ENCODE measurements at places on chromosomes 2 and 18.

DNA sequence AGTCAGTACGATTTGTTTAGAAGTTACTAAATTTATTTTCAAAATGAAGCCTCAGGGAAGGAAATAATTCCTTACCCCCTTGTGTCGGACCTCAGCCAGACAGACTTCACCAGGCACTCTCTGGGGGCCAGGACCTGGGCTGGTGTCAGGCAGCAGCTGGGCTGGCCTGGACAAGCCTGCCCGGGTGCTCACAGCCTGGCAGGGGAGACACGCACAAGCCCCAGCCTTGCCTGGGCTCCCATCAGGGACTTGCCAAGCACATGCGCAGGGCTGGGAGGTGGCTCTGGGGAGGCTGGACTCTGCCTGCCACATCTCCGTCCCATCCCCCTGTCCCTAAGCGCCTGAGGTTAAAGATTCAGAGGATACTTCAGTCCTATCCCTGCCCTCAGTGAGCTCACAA, 56.8 kb upstream of the HS6ST1 start:
- peak; percentile 54 for DNase-seq

- peak; percentile 6 for DNase-seq
Observed at GRCh38 chr2:219638948-219639755, 11.7 kb downstream of the SLC4A3 start.

- no peak for DNase-seq
Observed at GRCh38 chr2:160670618-160671017, 177.0 kb upstream of the RBMS1 start.

DNA sequence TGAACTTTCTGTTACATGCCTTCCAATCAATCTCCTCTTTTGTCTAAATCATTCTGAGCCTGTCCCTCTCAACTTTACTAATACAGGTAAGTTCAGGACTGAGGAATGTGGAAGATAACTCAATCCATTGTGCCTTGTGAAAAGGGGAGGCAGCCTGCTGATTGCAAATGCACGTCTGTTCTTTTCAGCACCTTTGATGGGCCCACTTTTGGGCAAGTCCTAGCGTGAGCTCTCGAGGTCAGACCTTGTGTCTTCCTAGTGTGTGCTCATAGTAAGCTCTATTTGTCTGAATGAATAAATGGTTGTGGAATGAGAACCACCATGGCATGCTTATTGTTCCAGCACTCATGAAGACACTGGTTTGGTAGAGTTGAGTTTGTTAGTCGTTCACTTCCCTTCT, 50.4 kb upstream of the REL start:
- no peak for DNase-seq

- DNase-seq = peak; percentile 66
Observed at GRCh38 chr2:152542995-152543481, 174.2 kb downstream of the PRPF40A start.

DNA sequence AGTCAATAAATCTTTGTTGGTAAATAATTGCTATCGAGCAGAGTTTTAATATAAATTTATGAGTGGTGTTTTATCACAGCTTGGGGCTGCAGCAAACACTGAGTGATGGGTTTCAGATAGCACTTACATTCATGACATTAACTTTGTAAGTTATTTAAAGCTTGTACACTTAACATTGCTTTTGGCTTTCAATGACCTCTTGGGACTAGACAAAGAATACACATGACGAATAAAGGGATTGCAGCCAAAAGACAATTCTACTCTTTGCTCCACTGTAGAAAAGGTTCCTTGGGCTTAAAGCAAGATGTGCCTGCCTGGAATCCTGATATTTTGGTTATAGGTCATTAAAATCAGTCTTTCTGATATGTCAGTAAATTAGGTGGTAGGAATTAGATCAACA, 299.5 kb downstream of the GBX2 start:
- no peak for DNase-seq

- no peak for DNase-seq
Observed at GRCh38 chr2:212609479-212609878, 70.9 kb upstream of the ERBB4 start.

DNA sequence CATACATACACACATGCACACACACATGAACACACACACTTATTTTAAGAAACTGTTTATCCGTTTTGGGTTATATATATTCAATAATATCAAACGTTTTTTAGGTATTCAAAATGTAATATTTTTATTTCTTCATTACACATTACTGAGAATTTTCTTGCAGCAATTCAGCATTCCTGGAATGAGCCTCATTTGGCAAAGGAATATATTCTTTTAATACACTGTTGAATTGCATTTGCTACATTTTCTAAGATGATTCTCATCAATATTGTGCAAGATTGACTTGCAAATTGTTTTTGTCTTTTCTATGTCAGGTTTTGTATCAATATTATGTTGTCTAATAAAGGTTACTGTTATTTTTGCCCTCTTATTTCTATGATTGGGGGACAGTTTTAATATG, 276.1 kb upstream of the CYP26B1 start:
- peak; percentile 19 for DNase-seq

DNA sequence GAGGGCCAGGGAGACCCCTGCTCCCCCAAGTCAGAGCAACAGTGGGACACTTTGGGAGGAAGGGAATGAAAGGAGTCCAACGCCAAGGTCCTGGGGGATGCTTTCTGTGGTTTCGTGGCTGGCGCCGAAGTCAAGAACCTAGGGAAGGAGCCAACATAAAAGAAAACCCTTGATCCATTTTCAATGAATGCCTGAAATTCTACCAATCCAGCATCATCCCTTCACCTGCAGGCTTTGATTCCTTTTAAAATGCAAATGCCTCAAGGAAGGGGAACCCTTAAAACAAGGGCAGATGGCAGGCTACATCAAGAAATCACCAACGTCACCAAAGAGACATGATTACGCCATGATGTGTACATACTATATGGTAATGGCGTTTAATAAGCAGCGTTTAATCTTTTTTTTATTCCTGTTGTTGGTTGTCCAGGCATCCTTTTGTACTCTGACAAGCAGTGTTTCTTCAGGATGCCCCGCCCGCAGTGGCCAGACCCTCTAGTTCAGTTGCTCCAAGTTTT, 123.3 kb upstream of the SLC1A4 start:
- no peak for DNase-seq

DNA sequence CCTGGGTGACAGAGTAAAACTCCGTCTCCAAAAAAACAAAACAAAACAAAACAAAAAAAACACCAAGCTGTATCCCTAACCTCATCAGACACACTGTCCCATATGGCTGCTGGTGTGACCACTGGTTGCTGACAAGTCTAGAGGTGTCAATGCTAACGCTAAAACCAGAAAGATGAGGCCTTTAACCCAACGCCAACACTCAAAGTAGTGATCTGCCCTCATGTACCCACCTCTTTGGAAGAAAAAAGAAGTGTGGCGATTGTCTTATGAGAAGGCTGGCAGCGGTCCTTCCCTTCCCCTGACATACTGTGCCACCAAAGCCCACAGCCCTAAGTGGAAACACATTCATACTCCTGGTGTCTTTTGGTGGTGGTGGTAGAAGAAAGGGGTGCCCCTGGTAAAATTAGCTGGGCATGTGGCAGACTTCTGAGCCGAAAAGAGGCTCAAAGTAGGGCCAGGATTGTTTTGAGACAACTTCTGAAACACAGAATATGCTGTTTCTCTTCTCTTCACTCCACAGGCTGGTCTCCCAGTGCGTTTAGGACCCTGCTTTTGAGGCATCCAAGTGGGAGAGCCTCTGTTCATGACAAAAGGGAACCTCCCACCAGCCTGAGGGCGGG, 9.8 kb downstream of the SERTAD2 start:
- no peak for DNase-seq

DNA sequence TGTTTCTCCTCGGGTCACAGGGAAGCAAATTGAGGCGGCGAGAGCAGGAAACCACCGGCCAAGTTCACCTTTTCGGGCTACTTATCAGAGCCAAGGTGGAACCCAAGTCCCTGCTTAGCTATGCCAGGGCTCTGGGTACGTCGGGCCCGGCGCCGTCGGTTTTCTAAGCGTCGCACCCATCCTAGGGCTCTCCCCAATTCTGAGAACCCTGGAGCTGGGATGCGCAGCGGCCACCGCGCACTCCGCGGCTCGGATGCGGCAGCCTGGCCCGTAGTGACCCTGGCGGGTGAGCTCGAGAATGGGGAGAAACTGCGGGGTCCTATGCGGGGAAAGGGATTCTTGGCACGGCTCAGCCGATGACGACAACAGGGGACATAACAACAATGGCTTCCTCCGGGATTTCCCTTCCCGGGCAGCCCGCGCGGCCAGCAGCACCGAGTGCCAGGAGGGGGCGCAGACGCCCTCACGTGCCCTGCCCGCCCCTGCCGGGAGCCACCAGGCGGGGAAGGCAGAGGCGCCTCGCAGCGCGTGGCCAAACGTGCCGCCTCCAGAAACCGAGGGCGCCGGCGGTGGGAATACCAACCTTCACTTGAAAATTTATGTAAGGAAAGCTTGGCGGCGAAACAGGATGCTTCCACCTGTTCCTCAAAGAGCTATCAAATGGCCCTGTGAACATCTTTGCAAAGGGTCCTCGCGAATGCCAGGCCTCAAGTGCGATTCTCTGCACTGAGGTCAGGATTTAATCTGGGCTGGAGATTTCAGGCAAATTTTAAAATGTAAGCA, 2.1 kb upstream of the SLC30A3 start:
- peak; percentile 87 for DNase-seq

- DNase-seq = no peak
Observed at GRCh38 chr2:225379856-225380255, 19.7 kb upstream of the NYAP2 start.

DNA sequence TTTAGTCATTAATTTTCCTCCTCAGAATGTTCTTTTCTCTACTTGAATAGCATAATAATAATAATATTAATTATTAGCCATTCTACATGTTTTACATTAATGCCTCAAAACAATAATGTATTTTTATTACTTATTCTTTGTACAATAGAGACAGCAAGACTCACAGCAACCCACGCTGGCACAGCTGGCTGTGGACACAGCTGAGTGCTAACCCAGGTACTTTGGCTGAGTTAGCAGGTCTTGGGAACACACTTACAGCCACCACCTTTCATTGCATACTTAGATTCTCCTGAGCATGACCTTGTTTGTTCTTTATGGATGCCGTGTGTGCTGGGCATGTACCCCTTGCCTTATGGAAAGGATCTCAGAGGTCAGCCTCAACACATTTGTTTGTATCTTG, 260.2 kb upstream of the ST6GAL2 start:
- no peak for DNase-seq

DNA sequence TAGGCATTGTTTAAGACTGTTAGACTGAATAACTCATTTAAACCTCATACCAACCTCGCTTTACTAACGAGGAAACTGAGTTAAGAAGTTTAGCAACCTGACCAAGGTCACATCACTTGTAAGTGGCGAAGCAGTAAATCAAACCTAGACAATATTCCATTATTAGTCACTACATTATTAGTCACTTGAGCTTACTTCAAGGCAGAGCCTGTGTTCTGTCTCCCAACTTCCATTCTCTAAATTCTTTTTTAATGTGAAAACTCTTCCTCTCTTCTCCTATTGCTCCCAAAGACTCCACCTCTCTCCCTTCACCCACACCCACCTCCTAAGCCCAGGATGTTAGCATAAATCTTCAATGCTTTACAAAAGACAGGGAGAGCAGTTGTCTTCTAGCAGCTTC, 156.5 kb downstream of the ARL6IP6 start:
- DNase-seq = no peak

- peak; percentile 8 for DNase-seq
Observed at GRCh38 chr2:32064021-32064601, 755 bp downstream of the SPAST start.

Data from AG08396 (cell line).